ENCODE measurements at places on chromosomes 3 and 15.

GRCh38 chr3:1469687-1470086 is 376.9 kb downstream of the CNTN6 start:
- DNase-seq = no peak

- DNase-seq = no peak
These were observed 38.3 kb upstream of the IL12A start for GRCh38 chr3:159950156-159950898.

DNA sequence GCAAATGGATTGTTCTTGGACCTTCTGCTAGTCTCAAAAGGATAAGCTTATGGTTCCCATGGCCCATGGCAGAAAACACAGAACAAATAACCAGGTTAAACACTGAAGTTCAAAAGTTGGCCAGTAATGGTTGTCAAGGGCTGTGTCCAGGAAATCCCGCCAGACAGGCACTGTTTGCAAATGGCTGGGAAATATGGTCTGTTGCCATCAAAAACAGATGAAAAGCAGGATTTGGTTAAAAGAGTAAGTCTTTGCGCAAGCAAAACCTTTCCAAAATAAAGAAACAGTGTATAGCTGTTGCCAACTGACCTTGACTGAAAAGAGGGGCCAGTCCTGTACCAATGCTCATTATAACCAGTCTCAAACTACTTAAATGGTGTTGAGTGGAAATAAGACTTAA is 58.6 kb downstream of the WWTR1 start:
- DNase-seq = no peak

- no peak for DNase-seq
These were observed 588.7 kb upstream of the CBLB start for GRCh38 chr3:106457281-106458180.

GRCh38 chr3:71541313-71541712 is 42.2 kb downstream of the FOXP1 start:
- no peak for DNase-seq

DNA sequence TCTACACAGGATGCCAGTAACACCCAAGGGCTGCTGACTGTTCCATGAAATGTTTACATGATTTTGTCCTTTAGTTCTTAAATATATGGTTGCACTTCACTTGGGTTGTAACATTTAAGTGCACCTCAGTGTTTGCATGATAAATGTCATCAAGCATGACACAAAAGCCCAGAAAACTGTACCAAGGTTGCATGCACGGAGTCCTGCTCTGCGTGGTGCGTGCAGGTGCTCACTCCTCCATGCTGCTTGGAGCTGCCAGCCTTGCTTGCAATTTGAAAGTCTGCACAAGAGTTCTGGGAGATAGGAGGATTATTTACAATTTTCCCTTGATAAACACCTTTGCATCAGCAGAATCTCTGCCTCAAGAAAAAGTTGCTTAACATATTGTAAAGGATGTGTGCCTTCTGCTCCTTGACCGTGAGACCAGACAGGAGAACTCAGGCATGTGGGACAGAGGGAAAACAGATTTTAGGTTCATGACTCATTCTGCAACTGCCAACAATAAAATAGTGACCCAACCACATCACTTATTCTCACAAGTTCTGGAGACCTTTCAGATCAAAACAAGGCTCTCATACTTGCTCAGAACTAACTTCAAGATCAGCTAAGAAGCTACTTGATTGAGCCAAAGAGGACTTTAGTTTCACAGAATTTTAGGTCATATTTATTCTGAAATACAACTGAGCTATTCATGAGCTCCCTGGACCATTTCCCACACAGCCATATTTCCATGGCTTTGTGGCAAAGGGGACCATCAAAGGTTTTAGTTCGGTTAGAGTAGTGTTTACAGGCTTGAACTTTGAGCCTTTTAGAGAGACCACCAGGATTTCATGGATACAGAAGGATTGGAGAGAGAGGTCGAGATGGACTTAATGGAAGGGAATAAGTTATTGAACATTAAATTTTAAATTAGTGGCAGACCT is 128.4 kb upstream of the ZBED2 start:
- no peak for DNase-seq

DNA sequence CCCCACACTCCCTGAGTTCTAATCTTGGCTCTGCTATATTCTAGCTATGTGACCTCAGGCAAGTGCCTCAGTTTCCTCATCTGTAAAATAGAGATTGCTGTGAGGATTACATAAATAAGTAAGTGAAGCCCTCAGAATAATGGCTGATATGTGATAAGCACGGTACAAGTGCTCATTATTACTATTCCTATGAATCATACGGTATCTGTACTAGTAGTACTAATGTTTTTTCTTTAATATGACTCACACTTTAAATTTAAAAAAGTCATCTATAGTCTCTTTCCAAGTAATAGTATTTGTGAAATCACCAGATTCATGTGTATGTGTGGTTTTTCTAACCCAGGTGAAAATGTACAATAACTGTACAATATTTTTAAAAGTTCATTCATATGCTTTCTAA is 58.7 kb downstream of the CLDN11 start:
- no peak for DNase-seq

- peak; percentile 71 for DNase-seq
These were observed 17.1 kb downstream of the TRAIP start for GRCh38 chr3:49839193-49839809.

DNA sequence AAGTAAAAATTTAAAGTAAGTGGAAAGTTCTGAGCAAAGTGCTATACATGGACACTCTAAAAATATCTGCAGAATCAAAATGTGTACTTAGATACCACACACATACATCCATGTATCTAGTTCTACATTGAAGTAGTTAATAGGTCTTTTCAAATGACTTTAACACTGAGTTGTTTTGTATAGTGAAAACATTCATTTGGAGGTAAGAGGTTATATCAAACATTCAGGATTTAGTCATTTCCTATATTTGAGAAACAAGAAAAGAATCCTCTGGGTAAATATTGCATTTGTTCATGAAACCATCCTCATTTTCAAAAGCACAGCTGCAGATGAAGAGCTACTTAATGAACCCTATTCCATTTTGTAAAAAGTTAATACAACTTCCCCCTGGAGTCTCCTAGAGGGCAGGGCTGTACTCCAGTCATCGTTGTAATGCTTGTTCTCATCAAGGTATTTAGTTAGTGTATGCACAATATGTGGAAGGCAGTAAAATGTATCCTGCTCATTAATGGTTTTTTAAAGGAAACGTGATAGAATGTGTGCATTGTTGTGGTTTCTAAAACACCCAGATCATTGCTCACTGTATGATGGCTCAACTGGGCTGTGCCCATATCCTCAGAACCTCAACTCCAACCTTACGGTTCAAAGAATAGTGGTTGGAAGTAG is 26.2 kb downstream of the ARPP21 start:
- DNase-seq = no peak

GRCh38 chr3:158809642-158810041 is 7.8 kb downstream of the MFSD1 start:
- no peak for DNase-seq

DNA sequence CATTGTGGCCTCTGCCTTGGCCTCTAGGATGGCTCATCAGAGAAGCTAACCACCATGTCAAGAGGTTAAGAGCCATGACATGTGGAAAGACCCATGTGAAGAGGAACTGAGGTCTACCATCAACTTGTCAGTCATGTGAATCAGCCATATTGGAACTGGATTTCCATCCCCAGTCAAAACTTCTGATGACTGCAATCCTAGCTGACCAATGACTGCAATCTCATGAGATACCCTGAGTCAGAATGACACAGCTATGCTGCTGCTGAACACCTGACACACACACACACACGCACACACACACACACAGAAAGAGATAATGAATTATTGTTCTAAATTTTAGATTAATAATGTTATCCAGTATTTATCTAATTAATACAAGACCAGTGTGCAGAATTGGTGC is 337.5 kb upstream of the LMCD1 start:
- DNase-seq = no peak

DNA sequence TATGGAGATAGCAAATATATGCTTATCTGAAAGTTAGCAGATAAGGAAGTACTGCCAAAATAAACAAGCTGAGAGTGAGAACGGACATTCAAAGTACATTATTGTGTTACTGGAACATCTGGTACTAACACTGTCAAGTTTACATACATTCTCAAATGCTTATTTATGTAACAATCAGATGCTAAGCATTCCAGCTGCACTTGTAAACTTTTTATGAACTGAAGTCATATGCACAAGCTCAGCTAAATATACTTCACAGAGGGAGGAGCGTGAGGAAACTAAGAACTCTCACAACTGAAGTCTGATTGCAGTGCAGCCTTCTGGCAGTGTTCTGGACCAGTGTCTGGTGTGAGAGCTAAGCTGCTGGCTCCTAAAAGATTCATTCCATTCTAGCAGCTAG is 223.7 kb upstream of the NANOGP8 start:
- no peak for DNase-seq

DNA sequence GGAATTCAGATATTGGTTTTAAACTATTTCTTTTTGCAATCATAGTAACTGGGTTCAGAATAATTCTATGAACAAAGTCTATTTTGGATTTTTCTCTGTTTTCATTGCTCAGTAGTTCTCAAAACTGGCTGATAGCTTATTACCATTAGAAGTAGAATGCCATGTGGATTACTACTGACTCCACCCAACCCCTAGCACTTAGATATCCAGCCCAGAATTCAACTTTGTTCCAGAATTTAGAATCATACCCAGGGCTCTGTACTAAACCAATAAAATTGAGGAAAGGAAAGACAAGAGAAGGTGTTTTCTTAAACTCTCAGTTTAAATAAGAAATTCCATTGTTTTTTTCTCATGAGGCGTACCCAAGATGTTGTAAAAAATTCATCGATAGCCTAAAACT is 39.0 kb upstream of the ABHD10 start:
- DNase-seq = no peak

GRCh38 chr3:5687230-5687629 is 499.7 kb downstream of the EDEM1 start:
- no peak for DNase-seq

GRCh38 chr15:82168757-82169156 is 93.8 kb downstream of the EFL1 start:
- DNase-seq = no peak

- no peak for DNase-seq
These were observed 186.5 kb upstream of the PPP2R3A start for GRCh38 chr3:135779024-135779423.

- no peak for DNase-seq
These were observed 22.6 kb downstream of the GUCA1C start for GRCh38 chr3:108931035-108931434.

DNA sequence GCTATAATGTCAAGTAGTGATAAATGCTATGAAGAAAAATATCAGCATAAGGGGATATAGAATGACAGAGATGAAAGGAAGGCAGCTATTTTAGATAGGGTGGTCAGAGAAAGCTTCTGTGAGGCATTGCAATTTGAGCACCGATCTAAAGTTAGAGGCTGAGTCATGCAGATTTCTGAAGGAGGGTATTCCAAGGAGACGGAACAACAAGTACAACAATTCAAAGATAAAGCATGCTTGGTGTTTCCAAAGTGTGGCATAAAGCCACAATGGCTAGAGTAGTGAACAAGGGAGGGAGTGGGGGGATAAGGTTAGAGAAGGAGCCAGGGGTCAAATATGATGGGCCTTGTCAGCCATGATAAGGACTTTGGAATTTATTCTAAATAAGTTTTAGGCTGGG is 71.9 kb downstream of the PFN2 start:
- DNase-seq = no peak

DNA sequence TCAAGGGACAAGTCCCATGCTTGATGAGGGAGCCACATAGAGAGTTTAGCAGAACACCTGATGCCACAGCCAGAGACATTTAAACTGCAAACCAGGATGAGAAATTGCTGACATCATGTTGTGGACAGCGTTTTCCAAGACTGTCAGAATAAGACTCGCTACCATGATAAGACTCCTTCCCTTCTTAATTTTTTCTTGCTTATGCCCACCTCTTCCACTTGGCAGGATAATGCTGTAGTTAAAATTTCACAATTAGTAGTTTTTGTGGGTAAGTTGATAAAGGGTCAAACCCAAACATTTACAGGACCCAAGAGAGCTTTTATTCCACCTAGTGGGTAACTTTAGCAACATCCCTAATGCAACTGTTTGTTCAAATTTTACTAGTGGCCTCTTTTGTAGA is 3.0 kb upstream of the PIAS1 start:
- no peak for DNase-seq

- DNase-seq = no peak
These were observed 146.7 kb downstream of the NR2E3 start for GRCh38 chr15:71957026-71957425.

DNA sequence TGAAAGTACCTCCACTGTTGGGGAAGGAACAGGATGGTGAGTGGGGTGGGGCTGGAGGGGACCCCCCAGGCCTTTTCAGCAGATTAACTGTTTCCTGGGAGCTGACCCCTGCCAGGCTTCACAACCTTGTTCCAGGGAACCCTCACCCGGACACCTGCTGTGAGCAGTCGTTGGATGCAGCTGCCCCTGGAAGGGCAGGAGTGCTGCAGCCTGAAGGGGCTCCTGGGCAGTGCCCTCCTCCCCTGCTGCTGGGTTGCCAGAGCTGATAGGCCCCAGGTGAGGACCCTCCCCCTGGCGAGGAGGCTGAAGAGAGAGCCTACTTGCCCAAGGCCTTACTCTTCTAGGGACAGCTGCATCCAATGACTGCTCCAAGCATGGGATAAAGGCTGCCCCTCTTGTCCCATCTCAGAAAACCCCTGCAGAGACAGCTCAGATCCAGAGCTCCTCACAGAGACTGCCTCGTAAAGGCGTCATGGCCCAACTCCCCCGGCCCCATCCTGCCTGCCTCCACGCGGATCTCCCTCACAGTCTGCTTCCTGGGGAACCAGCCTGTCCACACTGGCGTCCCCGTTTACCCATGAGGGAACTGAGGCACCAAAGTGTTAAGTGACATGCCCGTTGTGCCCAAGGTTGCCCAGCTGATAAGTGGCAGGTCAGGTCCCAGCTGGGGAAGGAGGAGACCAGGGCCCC is 193.4 kb upstream of the LINGO1 start:
- no peak for DNase-seq

Data from activated CD4-positive, alpha-beta T cell treated with anti-CD3 and anti-CD28 coated beads for 24 hours (primary cell).